ENCODE measurements at places on chromosomes 13 and 19.

DNA sequence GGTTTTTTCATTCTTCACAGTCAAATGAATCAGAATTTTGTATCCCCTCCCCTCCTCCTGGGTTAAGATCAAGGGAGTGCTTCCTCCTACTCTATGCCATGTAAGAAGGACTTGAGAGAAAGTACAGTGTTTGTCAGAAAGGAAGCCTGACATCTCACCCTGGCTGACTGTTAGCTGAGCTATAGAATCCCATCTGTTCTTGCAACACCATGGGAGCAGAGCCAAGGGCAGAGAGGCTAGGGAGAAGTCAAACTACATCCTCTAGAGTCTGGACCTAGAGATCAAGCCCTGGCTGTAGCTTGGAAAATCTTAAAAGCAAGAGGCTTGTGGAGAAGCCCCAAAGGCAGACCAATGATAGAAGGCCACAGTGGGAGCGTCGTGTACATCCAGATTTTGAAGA lies 145.9 kb downstream of the OLFM4 start:
- no peak for DNase-seq

DNA sequence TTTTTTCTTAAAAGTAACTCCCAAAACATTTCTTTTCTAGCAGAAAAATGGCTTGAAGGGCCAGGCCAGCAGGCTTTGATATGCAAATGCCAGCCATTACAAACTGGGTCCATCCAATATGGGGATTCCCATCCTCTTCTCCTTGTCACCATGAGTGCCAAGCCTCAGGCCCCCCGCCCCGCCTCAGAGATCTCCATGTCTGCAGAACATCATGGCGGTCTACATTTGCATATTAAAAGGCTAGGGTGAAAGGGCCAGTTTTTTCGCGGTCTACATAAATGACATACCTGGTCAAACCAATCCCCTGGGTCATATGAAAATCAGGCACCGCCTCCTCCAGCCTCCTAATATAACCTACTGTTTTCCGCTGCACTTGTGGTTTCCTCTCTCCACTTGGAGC lies 1327.6 kb downstream of the UQCRFS1 start:
- no peak for DNase-seq

DNA sequence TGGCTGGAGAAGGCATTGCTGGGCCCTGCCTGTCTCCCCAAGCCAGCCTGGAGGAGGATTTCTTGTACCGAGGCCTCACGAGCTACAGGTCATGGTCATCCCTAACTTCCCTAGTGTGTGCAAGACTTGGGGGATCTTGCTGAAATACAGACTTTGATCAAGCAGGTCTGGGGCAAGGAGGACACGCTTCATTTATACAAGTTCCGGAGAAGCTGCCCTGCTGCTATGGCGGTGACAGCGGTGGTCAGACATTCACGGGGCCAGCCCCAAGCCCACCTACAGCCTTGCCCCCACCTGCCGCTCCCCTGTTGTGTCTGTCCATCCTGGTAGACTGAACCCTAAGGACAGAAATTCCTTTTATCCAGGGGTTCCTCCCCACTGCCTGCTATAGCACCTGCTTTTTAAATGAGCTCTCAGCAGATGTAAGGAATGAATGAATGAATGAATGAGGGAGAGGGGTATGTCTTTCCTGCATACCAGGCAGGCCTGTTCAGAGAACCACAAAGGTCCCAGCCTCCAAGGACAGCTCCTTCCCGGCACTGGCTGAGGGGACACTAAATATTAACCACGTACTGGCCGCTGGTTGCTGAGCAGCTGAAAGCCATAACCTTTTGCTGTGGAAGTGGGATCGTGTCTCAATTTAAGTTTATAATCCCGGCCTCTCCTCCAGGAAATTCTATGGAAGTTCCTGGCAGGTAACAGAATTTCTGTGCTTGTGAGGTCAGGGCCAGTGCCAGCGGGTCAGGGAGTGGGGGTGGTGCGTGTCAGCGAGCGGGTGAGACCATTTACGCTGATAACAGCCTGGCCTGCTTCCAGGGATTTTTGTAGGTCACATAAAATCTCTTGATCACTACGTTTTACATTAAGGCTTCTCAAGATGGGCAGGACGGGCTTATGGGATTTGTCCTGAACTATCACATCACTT lies 27.1 kb downstream of the TSSK6 start:
- DNase-seq: peak; percentile 91

DNA sequence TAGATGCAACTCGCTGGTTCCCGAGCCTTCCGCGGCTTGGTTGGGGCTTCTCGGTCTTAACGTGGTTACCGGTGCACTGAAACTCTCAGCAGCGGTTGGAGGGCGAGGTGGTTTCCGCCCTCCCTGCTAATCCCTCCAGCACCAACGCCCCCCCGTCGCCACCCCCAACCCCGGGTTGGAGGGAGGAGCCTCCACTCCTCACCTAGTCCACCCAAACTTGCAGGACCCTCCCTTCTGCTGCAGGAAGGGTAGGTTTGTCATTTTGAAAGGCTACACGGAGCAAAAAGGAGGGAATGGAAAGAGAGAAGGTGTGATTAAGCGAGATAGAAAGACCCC lies 465.0 kb downstream of the ITGBL1 start:
- DNase-seq: no peak

DNA sequence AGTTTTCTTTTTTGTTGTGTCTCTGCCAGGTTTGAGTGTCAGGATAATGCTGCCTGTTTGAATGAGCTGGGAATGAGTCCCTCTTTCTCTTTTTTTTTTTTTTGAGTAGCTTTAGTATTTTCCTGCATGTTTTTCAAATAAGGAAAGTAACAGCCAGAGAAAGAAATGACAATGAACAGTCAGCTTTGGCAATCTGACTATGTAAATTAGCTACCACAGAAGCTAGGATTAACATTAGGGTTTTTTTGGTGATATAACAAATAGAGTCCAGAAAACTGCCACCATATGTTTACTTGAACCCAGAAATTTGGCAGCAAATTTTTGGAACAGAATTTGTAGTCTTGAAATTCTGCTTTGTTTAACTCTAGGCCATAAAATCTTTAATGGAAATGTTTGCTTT lies 50.5 kb downstream of the SGCG start:
- no peak for DNase-seq

GRCh38 chr13:24858953-24859352 lies 95.0 kb downstream of the RNF17 start:
- DNase-seq: no peak

DNA sequence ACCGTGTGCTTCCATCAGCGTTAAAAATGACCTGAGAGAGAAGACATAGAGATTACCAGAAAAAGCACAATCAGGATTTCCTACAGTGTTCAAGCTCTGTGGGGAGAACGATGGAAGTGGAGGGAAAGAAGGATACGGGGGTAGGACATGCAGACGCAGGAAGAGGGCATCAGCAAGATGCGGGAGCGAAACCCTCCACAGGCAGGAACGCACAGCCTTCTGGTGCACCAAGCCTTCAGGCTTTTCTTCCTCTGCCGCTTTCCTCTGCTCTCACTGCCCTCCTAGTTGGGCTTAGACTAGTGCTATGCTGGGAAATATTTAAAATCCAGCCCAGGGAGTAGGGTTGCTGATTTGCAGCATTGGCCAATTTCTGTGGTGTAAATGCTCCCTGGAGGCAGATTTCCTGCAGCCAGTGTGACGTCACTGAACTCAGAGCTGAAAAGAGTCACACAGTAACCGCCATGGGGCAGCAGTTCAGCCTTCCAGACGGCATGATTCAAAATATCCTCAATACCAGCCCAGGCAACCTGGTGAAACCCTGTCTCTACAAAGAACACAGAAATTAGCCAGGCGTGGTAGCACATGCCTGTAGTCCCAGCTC lies 205.1 kb upstream of the SOX1 start:
- no peak for DNase-seq

- no peak for DNase-seq
Measured at GRCh38 chr19:45874620-45874966, 10.5 kb downstream of the FOXA3 start.

DNA sequence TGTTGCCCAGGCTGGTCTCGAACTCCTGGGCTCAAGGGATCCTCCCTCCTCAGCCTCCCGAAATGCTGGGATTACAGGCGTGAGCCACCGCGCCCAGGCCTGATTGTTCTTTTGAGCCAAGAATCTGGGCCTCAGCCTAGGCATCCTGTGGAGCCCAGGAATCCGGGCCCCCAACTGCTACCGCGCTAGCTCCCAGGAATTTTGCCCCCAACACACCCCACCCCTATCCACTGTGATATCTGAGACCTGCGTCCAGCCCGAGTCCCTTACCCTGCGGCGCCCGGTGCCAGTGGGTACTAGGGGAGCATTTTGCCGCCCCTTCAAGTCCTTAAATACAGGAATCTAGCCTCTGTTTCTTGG lies 838 bp upstream of the MYADM start:
- no peak for DNase-seq

DNA sequence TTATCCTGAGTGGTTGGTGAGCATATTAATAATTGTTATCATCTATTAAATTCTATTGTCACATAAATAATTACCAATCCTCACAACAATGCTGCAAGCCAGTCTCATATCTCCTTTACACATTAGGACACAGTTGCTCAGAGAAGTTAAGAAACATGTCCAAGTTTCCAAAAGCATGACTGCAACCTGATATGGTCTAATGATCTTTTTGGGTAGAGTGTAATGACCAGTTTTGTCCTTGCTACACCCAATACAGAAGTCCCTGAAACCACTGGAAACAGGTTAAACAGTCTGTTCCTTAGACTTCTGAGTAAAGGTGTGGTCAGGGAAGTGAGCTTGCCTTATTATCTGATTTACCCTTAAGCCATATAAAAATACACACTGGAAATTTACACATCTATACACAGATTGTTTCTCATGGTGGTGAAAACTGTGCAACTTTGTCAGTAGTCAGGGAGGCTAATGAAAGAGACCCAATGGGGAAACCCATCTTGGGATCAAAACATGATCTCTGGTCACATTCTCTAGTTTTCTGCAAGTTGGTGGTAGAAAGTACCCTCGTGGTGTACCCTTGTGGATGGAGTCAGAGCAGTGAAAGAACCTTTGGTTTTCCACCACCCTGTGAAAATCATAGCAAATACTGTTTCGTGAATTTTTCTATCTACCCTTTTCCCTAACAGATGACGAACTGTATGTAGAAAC lies 146.0 kb upstream of the KLF12 start:
- no peak for DNase-seq

Data from erythroblast (primary cell).